Large intestine (tissue), 12 donors: ENCODE measurements at places on chromosomes 13 and 19.

GRCh38 chr19:54469496-54469934 is 3.6 kb downstream of the CDC42EP5 start:
- peak overlapping the region; percentile 98 for H3K27ac ChIP-seq
- H3K27me3 ChIP-seq, result peaks cover 2% of the 10 kb centered on the region
- peak; percentile 49 for DNase-seq
- H3K36me3 ChIP-seq, result peaks cover 15% of the 10 kb centered on the region
- no peak overlapping the region for H3K4me3 ChIP-seq

DNA sequence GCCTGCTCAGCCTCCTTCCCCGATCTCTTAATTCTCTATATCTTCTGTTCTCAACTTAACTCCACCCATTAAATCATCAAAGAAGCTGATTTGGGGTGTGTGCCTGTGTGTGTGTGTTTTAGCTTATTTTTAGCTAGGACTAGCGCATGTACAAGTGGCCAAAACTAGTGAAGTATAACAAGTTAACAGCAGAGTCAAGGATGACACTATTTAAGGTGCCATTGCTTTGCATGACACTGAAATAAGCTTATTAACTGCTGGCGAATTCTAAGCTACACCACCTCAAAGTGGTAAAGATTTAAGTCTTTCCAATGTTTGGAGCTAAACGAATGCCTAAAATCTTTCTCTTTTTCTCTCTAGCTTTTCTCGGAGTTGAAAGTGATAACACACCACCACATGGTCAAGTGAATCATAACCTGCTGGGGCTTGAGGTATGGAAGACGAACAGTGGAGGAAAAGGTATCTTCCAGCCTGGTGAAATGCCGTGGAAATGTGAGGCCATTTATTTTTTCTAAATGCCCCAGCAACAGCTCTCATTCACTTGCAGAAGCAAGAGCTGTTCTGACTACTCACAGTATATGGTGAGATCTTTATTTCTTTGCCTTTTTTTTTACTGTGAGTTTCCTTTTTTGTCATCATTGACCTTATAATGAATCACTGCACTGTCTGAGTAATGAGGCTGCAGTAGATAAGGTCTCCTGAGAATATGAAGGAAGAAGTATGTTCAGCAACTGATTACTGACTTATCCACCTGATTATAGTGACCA is 570.3 kb downstream of the PCDH9 start:
- DNase-seq, result no peak
- H3K27me3 ChIP-seq, result no peaks in the 10 kb centered on the region
- H3K36me3 ChIP-seq, result no peaks in the 10 kb centered on the region

DNA sequence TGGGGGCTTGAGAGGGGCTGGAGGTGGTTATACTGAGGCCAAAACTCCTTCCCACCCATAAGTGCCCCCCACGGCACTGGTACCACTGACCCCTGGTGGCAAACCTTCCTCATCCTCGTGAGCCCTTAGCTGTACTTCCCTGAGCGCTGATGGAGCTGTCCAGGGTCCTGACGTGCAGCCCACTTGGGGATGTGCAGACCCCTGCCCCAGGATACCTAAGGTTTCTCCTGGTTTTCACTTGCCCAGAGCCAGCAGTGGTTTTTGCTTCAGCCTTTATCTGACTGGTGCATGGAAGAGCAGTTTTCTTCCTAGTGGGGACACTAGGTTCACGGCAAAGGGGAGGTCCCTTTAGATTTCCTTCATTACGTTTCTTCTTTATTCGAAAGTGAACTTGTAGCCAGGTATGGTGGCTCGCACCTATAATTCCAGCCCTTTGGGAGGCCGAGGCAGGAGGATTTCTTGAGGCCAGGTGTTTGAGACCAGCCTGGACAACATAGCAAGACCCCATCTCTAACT is 28.7 kb upstream of the KCTD15 start:
- H3K4me3 ChIP-seq, result no peak overlapping the region
- H3K27me3 ChIP-seq, result no peaks in the 10 kb centered on the region
- no peak overlapping the region for H3K27ac ChIP-seq
- no peak for DNase-seq
- no peaks in the 10 kb centered on the region for H3K36me3 ChIP-seq

GRCh38 chr19:19064098-19064722 is 416 bp downstream of the SLC25A42 start:
- no peak for DNase-seq
- H3K4me3 ChIP-seq, result peak overlapping the region; percentile 75
- no peak overlapping the region for H3K27ac ChIP-seq
- peaks cover 9% of the 10 kb centered on the region for H3K4me1 ChIP-seq
- H3K27me3 ChIP-seq, result no peaks in the 10 kb centered on the region

DNA sequence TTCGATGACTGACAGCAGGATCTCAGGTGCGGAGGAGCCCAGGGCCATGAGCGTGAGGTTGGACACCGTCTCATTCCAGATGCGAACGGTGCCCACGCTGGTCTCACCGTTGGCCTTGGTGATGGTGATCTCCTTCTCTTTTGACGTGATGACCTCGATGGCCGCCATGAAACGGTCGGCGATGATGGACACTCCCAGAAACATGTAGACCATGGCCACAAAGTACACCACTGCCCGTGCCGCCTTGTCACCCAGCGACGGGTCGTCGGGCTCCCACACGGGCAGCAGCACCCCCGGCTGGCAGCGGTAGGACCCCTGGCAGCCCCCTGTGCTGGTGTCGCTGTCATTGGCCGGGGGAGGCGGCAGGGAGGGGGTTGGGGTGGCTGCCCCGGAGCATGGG is 5.7 kb downstream of the SLC8A2 start:
- no peaks in the 10 kb centered on the region for H3K4me1 ChIP-seq
- no peak overlapping the region for H3K27ac ChIP-seq
- no peak overlapping the region for H3K4me3 ChIP-seq
- no peaks in the 10 kb centered on the region for H3K36me3 ChIP-seq
- peaks cover 51% of the 10 kb centered on the region for H3K27me3 ChIP-seq
